ENCODE measurements at places on chromosomes 7 and 10. TPM values are rescaled to one million over a fixed set of nuclear protein-coding genes. Genes with fewer than 3 reads are reported as not detected.

AP3M1 gene
- 44.2 TPM for total RNA-seq

POP7 gene
- total RNA-seq: 48.3 TPM

OR9A2 gene
- total RNA-seq: not detected

- no peak for DNase-seq
- peak overlapping the region; percentile 35 for H3K4me3 ChIP-seq
- no peak overlapping the region for H3K27ac ChIP-seq
Measured at GRCh38 chr10:13892001-13892491, 305.3 kb downstream of the PRPF18 start.

GRCh38 chr10:88473989-88474883, 108.9 kb downstream of the RNLS start:
- DNase-seq: no peak
- no peaks in the 10 kb centered on the region for H3K36me3 ChIP-seq
- peaks cover 2% of the 10 kb centered on the region for H3K27me3 ChIP-seq
- no peak overlapping the region for H3K27ac ChIP-seq
- no peaks in the 10 kb centered on the region for H3K4me1 ChIP-seq

DNA sequence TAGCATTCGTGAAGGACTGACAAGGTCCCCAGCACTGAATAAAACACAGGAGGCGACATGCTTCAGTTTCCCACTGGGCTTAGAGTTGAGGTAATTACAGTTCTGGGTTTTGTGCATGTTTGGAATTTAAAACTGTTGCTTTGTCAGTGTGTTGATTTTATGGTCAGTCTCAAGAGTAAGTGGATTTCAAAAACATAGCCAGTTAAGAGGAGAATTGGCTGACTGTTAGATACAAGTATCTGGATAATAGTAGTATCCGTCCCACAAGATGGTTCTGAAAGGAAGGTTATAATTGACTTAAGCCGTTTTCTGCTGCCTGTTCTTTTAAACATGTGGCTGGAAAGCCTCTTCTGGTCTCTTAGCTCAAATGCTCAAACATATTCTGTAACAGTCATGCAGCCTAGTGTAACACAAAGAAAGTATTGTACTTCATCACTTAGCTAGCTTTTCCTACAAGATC, 170.9 kb downstream of the POLR1F start:
- no peak overlapping the region for H3K4me3 ChIP-seq
- H3K27me3 ChIP-seq: no peaks in the 10 kb centered on the region
- H3K27ac ChIP-seq: no peak overlapping the region
- H3K4me1 ChIP-seq: no peaks in the 10 kb centered on the region
- no peak for DNase-seq
- no peaks in the 10 kb centered on the region for H3K36me3 ChIP-seq

DNA sequence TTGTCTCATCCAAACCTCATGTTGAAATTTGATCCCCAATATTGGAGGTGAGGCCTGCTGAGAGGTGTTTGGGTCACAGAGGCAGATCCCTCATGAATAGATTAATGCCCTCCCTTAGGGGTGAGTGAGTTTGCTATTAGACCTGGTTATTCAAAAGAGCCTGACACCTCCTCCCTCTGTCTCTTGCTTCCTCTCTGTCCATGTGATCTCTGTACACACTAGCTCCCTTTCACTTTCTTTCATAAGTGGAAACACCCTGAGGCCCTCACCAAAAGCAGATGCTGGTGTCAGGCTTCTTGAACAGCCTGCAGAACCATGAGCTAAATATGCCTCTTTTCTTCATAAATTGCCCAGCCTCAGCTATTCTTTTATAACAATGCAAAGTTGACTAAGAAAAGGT, 447.1 kb downstream of the MDFIC start:
- no peaks in the 10 kb centered on the region for H3K36me3 ChIP-seq
- H3K27me3 ChIP-seq: no peaks in the 10 kb centered on the region
- H3K27ac ChIP-seq: no peak overlapping the region
- DNase-seq: no peak
- H3K4me3 ChIP-seq: no peak overlapping the region

All from activated CD8-positive, alpha-beta T cell treated with anti-CD3 and anti-CD28 coated beads, Interleukin-2, amount 10 ng/mL, durations not matched to agents 7 days and 5 days (primary cell).